ENCODE measurements at places on chromosomes 6 and 20.

- DNase-seq, result no peak
These were observed 611.9 kb upstream of the MAN1A1 start for GRCh38 chr6:119961450-119961849.

- DNase-seq, result no peak
These were observed 67.0 kb upstream of the PDE7B start for GRCh38 chr6:135784507-135784906.

DNA sequence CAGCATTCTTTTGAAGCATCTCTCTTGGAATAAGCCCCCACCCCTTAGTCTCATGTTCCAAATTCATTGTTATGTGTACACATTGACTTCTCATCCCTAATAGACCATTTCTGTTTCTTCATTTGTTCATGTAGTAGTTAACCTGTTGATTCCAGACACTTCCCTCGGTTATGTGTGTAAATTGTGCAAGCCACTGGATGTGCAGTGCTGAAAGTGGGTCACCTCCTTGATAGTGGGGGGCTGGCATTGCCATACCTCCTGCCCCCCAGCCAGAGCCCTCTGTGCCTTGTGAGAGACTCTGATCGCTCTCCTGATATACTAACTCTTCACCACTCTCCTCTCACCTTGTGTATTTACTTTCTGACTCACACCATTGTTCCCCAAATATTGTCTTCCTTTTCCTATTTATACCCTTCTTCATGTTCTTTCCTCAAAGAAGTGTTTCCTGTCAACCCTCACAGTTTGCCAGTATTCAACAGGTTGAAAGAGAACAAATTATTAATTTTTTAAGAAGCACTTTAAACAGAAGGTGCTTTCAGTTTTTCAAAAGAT is 59.0 kb downstream of the HIVEP1 start:
- DNase-seq, result no peak

DNA sequence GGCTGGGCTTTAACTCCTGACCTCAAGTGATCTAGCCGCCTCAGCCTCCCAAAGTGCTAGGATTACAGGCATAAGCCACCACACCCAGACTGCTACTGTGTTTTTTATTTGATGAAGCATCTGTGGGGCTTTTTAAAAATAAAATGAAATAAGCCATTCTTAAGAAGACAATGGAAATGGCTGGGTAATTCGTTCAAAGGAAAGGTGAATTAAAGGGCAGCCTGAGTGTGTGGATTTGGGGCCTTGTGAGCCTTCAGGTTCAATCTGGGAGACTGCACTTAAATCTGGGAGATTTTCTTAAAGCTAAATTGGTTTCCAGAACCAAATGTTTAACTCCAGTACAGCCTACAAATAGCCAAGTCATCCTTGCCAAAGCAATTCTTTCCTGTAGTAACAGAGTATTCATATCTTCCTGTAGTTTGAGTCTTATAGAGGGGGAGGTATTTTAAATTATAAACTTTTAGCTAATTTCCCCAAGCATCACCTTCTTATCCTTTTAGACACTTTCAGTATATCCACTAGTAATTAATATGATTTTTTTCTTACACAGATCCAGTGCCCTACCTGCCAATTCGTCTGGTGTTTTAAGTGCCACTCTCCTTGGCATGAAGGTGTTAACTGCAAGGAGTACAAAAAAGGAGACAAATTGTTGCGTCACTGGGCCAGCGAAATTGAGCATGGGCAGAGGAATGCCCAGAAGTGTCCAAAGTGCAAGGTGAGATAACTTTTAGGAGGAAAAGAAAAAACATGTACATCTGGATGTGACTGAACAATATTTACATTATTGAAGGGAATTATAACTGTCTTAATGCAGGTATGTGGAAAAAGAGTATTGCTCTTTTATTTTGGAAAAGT is 95.4 kb downstream of the RNF217 start:
- DNase-seq, result no peak

DNA sequence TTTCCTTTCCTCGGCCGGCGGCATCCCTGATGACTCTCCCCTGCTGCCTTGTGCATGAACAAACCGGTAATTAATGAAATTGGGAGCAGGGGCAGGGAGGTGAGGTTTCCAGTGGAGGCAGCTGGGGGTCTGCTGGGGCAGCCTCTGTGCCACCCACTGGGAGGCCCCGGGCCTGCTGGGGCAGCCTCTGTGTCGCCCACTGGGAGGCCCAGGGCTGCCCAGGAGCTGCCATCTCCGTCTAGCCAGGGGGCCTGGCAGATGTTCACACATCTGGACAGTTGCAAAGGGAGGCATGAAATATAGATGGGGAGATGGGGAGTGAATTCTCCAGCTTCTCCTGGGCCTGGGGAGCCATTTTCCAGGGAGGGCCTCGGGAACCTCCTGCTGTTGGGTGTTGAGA is 33.8 kb downstream of the TOX2 start:
- DNase-seq, result no peak

DNA sequence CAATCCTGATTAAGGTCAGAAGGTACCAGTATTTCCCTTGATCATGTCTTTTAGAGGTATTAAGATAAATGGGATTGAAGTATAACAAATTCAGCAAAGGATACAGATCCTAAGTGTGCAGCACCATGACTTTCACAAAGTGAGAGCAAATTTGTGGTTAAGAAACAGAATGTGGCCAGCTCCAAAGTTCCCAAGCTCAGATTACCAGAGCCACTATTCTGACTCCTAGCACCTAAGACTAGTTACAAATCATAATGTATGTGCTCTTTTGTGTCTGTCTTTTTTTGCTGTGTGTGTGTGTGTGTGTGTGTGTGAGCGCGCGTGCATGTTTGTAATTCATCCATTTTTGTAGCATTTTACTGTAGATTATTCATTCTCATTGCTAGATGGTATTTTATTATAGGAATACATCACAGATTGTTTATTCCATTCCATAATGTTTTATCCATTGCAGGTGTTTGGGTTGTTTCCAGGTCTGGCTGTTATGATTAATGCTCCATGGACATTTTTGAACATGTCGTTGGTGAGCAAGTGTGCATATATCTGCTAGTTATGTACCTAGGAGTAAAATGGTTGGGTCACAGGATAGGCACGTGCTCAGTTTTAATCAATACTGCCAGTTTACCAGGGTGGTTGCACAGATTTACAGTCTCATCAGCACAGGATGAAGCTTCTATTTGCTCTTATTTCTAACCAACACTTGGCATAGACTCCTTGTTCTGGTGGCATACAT is 314.0 kb upstream of the JAG1 start:
- no peak for DNase-seq

DNA sequence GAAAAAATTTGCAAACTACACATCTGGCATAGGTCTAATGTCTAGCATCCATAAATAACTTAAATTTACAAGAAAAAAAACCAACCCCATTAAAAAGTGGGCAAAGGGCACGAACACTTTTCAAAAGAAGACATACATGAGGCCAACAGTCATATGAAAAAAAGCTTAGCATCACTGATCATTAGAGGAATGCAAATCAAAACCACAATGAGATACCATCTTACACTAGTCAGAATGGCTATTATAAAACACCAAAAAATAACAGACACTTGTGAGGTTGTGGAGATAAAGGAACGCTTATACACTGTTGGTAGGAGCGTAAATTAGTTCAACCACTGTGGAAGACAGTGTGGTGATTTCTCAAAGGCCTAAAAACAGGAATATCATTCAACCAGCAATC is 33.7 kb upstream of the EPB41L2 start:
- no peak for DNase-seq

- no peak for DNase-seq
These were observed 140.3 kb upstream of the RUNX2 start for GRCh38 chr6:45187836-45188235.

GRCh38 chr20:1877609-1878200 is 17.5 kb upstream of the SIRPA start:
- no peak for DNase-seq

DNA sequence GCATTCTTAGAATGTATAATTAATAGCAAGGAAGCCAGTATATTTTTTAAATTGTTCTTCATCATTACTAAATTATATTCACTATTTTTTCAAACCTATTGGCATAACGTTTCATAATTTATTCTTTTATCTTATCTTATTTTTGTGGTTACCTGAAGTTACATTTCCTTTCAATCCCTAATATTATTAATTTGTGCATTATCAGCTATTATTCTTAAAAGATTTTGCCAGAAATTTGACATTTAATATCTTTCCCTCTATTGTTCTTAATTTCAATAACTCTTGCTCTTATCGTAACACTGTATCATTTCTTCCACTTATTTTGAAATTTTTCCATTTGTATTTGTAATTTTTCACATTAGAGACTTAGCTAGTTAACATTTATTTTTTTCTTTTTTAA is 18.4 kb downstream of the OR14J1 start:
- no peak for DNase-seq

- no peak for DNase-seq
These were observed 933 bp downstream of the SSR1 start for GRCh38 chr6:7311917-7312615.

Measured in stimulated activated CD4-positive, alpha-beta T cell treated with anti-CD3 and anti-CD28 coated beads, Interleukin-4, amount 100 ng/mL, for 1 hour (primary cell).